ENCODE measurements at places on chromosomes 12 and 14.

GRCh38 chr12:24681570-24681969 is 267.3 kb downstream of the BCAT1 start:
- no peak for DNase-seq

DNA sequence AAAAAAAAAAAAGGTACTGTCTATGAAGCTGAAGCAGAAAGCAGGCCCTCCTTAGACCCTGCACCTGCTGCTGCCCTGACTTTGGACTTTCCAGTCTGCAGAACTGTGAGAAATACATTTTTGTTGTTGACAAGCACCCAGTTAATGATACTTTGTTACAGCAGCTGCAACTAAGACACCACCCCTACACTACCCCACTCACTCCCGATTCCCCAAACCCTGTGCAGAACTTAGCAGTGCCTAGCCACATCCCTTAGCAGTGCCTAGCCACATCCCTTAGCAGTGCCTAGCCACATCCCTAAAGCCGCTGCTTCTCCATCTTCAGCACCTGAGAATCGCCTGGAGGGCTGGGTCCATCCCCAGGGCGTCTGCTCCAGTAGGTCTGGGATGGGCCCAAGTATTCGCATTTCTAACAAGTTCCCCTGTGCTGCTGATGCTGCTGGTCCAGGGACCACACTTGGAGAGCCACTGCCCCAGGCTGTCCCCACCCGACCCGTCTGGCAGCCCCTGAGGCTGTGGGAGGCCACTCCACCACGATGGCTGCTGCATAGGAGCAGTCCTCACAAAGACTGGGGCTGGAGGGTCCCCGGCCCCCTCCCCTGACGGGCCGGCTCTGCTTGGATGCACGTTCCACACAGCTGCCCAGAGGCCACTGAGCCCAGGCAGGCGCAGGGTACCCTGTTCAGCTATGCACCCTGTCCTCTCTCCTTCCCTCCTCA is 10.8 kb upstream of the PPP1R13B start:
- no peak for DNase-seq

DNA sequence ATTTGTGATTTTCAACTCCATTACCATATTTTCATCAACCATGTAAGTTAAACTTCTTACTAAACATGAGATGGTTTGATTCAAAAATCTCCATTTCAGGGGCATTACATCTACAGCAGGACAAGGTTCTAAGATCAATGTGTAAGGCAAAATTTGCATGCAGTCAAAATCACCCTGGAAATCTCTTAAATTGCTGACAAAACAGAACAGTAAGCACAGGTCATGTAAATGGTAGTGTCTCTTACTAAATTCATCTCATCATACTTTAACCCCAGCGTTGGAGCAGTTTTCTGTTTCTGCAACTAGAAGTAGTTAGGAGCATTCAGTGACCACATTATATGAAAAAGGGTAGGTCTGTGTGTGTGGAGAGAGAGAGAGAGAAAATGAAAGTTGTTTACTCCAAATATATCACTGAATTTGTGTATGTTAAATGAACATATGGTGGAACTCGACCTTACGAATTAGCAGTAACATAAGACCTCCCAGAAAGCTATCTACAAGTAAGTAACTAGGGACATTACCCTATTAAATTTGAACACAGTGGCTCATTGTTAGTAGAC is 227.5 kb downstream of the SSPN start:
- DNase-seq, result no peak

GRCh38 chr14:75063013-75063412 is 811 bp downstream of the ACYP1 start:
- DNase-seq, result no peak

DNA sequence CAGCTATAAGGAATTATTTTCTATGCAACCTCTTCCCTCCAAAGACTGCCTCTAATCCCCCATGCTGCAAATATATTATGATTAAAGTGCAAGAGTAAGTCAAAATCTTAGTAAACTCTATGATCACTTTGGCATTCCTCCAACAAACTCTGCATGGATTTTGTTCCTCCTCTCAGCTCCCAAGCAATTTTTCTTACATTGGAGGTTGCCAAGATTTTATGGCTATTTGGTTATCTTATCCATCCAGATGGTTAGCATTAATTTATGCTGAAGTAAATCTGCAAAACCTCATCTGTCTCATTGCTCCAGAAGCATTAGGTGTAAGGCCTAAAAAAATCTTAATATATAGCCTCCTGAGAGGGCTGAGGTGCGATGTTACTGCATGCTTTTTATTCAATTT is 228.1 kb downstream of the CHST11 start:
- no peak for DNase-seq

DNA sequence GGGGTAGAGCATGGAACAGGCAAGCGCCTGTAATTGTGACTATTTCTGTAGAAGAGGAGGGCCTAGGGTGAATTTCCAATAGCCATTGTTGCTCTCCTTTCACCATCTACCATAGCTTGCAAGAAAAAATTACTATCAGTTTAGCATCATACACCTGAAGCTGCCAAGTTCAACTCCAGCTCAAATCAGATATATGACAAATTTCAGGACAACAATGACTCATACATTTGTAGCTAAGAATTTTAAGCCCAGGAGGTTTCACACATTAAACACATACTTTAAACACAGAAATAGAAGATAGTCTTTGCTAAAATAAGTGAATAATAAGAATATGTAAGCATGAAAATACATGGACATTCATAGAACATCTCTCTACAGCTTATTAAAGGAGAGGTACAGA is 17.6 kb upstream of the G2E3 start:
- DNase-seq, result no peak

All from GDM1 (cell line).